ENCODE measurements at places on chromosomes 5 and 9. TPM values are rescaled to one million over a fixed set of nuclear protein-coding genes. Genes with fewer than 3 reads are reported as not detected.

The RPP25L gene
- 71.6 TPM for total RNA-seq

The SH3RF2 gene
- 27.9 TPM for total RNA-seq

The CDHR2 gene
- total RNA-seq = 0.60 TPM

The TCOF1 gene
- 46.0 TPM for total RNA-seq

The PIGO gene
- total RNA-seq = 26.9 TPM

The CCDC152 gene
- total RNA-seq = 1.5 TPM

The FBLL1 gene
- total RNA-seq = 0.63 TPM

The PPP2R2B gene
- total RNA-seq = 14.1 TPM

The TBCA gene
- total RNA-seq = 245 TPM

The CARD9 gene
- total RNA-seq = 0.46 TPM

The SPACA9 gene
- 6.4 TPM for total RNA-seq

The CDX1 gene
- not detected for total RNA-seq

The ZNF462 gene
- 28.9 TPM for total RNA-seq

The C5orf34 gene
- 3.7 TPM for total RNA-seq

The WDR31 gene
- total RNA-seq = 2.2 TPM

The B4GALT1 gene
- 33.6 TPM for total RNA-seq

The IL7R gene
- not detected for total RNA-seq

The TYRP1 gene
- not detected for total RNA-seq

The CEMIP2 gene
- 16.5 TPM for total RNA-seq

The PCDHGB4 gene
- 17.4 TPM for total RNA-seq

The AK8 gene
- total RNA-seq = 0.83 TPM

The CYSRT1 gene
- total RNA-seq = 5.8 TPM

The TRIP13 gene
- 9.8 TPM for total RNA-seq

The FOXD1 gene
- total RNA-seq = 0.11 TPM

The FAM53C gene
- total RNA-seq = 45.4 TPM

The TRIM7 gene
- 0.39 TPM for total RNA-seq

The FGF18 gene
- 50.3 TPM for total RNA-seq

The MLANA gene
- total RNA-seq = not detected

The PGM5 gene
- 75.3 TPM for total RNA-seq

The EIF4E1B gene
- total RNA-seq = not detected

The ADAMTS13 gene
- total RNA-seq = 12.2 TPM

The ADAMTS2 gene
- total RNA-seq = 8.8 TPM

The HMMR gene
- 46.5 TPM for total RNA-seq

The HAND1 gene
- total RNA-seq = 81.2 TPM

The FAM221B gene
- not detected for total RNA-seq

The MCIDAS gene
- not detected for total RNA-seq

The FAM78A gene
- total RNA-seq = 39.6 TPM

The PAEP gene
- total RNA-seq = not detected

The EEIG1 gene
- 25.6 TPM for total RNA-seq

The HCN1 gene
- 5.6 TPM for total RNA-seq
